ENCODE measurements at places on chromosomes 11 and 22. TPM values are rescaled to one million over a fixed set of nuclear protein-coding genes. Genes with fewer than 3 reads are reported as not detected.

Gene USP2
- total RNA-seq = 24.4 TPM

Gene SSTR3
- total RNA-seq = 0.11 TPM

Gene P2RX6
- total RNA-seq = 2.2 TPM

Gene CYP2R1
- 22.4 TPM for total RNA-seq

Gene KCNJ4
- 0.93 TPM for total RNA-seq

Gene INSC
- 3.2 TPM for total RNA-seq

Gene GDPD4
- not detected for total RNA-seq

Gene SCN3B
- total RNA-seq = 38.5 TPM

Measured in camera-type eye (tissue), 1 donor.